Fibroblast of skin of left quadriceps (primary cell): ENCODE measurements at places on chromosomes 11 and 22.

GRCh38 chr11:8039530-8040260 lies 41.3 kb upstream of the TUB start:
- no peak for DNase-seq

GRCh38 chr11:73988227-73988626 lies 5.6 kb upstream of the UCP2 start:
- no peak for DNase-seq

DNA sequence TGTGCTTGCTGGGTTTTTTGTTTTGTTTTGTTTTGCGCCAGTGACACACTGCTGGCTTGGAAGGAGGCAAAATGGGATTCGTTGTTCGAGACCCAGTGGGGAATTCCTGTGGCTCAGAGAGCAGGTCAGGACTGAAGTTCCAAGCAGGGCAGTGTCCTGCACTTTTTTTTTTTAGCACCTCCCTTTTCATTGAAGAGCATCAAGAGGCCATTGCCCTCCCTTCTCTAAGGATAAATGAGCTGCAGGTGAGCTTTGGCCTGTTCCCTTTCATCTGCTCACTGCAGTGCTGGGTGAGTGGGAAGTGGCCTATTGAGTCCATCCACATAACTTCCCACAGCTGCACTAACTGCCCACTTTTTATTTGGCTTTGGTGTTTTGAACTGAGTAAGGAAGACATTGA lies 87.8 kb downstream of the ARHGAP42 start:
- DNase-seq = no peak

DNA sequence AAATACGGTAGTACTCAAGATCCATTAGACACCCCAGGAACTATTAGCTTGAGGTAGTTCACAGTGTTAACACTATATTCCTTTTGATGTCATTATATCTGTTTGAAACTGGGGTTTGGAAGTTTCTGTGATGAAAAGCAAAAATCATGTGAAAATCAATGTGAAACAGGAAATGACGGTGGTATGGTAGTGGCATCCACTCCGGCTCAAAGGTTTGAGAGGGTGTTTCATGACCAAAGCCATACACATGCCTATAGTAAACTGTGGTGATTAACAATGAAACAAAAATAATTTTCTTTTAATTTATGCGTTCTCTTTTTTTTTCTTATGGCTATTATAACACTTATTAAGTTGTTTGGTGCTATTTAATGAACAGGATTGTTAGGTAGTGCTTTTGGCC lies 10.9 kb downstream of the RAB38 start:
- DNase-seq = no peak
